ENCODE measurements at places on chromosomes 3 and 15.

DNA sequence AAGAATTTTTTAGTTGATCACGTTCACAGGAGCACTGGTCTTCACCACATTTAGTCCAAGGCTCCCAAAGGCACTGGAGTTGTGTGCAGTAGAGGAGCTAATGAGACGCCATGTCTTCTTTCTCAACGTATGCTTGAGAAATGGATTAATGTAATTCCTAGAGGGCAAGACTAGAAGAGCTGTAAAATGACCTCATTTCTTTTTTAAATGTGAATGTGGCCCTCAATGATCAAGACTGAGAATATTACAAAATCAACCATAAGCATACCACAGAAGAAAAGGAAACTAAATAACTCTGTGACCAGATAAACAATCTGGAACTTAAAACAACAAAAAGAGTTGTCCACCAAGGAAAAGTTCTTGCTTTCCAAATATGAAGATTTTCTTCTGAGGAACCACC, 112.1 kb upstream of the THBS1 start:
- no peak for DNase-seq

DNA sequence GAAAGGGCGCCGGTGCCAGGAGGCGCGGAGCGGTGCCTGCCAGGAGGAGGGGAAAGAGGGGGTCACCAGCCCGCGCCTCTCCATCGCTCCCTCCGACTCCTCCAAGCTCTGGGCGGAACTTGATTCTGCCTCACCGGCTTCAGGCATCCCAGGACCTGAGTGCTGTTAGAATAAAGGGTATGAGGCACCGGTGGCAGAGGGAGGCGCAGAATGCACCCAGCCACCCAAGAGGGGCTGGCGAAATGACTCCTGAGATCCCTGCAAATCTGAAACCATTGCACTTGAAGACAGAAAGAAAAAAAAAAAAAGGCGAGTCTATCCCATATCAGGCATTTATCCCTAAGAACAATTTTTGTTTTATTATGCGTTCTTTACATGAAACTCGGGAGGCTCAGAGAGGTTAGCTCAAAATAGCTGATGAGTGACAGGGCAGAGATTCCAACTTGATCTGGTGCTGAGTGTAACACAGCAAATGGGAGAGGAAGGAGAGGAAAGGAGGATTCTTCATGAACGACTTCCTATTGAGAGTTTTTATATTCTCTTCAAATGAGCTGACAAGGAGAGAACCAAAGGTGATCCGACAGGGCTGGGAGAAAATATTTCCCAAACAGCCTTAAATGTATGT, 157.0 kb upstream of the FRMD4B start:
- no peak for DNase-seq

GRCh38 chr3:191492601-191493000, 31.6 kb downstream of the PYDC2 start:
- DNase-seq: no peak

DNA sequence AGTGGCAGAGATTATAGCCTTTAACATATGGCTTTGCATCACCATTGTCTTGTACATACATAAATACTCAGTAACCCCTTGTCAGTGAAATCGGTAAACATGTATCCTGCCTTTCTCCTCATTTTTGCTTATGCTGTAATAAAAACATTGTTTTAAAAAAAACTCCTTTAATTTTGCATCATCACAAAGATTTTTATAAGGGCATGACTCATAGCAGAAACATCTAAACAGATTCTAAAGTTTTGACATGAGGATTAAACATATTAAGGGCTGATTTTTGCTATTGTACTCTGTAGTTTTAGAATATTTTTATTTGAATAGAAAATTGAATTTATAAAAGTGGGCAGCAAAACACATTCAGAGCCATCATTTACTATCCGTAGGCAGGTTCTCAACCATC, 275.9 kb downstream of the ZIC4 start:
- no peak for DNase-seq

GRCh38 chr3:143731776-143732175, 116.5 kb downstream of the SLC9A9 start:
- DNase-seq: no peak

GRCh38 chr3:25581335-25581734, 83.4 kb downstream of the TOP2B start:
- no peak for DNase-seq

- peak; percentile 58 for DNase-seq
These were observed 654 bp downstream of the PPARG start for GRCh38 chr3:12289524-12289923.

DNA sequence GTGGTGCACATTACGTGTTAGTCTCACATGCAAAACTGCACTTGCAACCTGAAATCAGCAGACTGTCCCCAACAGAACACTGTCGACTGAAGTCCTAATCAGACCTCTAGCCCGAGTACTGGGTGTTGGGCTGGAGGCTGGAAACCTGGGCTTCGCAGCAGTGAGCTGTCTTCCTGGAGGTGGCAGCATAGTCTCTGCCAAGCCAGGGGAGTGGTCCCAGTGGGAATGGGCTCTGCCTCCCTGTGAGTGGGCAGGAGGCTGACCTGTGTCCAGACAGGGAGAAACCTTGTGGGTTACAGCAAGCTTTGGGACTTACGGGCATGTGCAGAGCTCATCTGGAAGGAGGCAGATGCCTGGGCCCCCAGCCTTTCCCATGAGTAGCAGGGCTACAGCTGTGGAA, 38.2 kb upstream of the MYZAP start:
- no peak for DNase-seq

DNA sequence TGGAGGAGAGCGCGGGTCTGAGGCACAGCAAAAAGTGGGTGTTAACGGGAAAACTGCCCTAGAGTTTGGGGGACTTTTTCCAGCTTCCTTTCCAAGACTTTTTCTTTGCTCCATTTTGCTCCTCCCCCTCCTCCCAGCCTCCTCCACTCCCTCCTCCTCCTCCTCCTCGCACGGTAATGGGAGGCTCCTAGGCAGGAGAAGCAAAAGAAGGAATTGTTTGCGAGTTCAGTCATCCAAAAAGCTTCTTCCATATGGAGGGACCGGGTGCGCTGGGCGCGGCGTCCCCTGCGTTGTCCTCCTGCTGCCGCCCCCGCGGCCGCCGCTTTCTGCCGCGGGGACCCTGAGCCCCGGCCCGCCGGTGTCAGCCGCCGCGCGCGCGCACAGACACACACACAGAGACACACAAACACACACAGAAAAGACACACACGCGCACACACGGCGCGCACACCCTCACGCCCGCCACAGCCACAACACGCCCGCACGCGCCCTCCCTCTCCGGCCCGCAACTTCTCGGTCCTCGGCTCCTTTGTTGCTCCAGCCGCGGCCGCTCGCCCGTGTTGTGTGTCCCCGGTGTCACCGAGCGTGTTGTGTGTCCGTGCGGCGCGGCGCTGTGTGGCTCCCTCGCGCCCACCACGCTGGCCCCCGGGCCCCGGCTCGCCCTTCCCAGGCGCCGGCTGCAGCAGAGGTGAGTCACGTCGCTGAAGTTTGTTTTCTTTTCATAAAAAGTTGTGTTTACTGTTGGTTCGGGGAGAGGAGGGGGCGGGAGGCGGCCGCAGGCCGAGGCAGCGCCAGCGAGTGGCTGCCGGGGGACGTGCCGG, at the start of gene BOC:
Gene BOC, plus strand, starts transcription at position 228 of the 820 bp plus-strand sequence. CDS start 38,246 bp downstream, outside the sequence.
- DNase-seq: no peak

GRCh38 chr3:86788371-86788770, 202.6 kb downstream of the VGLL3 start:
- DNase-seq: no peak

GRCh38 chr15:25525741-25526140, 86.9 kb upstream of the UBE3A start:
- DNase-seq: no peak

DNA sequence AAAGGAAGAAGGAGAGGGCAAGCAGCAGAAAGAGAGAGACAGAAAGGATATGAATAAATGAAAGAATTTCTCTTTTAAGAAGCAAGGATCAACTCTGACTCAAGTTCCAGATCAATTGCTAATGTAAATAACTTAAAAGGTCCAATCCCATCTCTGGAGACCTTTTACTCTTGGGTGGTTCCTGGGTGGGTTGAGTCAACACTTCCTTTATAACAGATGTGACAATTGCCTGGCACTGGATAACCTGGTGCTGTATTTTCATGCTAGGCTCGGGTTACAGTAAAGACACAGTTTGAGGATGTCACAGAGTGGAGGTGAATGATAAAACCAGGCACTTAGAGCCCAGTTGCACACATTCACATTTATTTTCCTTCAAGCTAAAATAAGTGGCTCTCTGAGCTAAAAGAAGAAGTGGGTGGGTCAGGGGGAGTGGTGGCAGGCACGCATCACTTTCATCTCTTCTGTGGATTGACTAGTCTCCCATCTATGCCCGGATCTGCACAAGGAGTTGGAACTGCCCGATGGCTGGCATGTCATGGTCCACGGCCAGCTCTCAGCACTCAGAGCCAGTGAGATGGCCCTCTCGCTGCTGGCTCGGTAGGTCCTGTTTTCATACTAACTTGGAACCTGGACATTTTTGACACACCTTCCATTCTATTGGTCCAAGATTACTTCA, 465.8 kb downstream of the FOXP1 start:
- peak; percentile 71 for DNase-seq

- no peak for DNase-seq
These were observed 375.6 kb upstream of the TPRG1 start for GRCh38 chr3:188796122-188796631.

DNA sequence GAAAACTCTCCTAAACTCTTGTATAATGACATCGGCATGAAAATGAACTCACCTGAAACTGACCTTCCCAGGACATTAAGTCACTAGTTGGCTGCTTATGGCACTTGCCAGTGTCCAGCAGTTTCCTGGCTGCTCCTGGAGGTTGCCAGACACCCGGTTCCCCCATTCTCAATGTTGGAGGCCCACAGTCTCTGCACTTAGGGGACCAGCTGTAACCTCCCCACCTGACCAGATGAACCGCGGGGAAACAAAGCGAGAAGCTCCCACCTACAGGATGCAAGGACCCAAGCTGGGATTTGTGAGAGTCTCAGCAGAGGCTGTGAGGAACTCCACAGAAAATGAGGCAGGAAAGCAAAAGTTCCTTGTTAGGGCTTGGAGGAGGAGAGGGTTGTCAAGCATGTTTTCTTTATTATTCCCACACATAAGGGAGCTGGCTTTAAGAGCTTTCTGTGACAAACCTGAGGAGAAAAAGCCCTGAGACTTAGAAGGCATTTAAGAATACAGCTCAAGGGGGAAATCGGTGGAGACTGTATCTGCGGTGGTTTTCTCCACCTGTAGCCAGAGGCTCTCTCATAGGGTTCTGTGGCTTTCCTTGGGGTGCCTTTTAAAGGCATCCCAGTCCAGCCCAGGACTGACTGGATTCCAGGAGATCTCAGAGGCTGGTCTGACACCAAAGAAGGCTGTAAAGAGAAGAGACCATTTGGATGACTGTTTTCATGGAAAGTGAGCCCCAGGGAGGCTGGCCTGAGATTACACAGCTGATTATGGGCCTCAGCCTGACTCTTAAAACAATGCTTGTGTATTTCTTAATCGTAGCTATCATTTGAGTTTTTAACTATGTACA, 4.6 kb downstream of the TPM1 start:
- no peak for DNase-seq

- DNase-seq: no peak
These were observed 36.2 kb downstream of the KAT2B start for GRCh38 chr3:20076296-20076997.

DNA sequence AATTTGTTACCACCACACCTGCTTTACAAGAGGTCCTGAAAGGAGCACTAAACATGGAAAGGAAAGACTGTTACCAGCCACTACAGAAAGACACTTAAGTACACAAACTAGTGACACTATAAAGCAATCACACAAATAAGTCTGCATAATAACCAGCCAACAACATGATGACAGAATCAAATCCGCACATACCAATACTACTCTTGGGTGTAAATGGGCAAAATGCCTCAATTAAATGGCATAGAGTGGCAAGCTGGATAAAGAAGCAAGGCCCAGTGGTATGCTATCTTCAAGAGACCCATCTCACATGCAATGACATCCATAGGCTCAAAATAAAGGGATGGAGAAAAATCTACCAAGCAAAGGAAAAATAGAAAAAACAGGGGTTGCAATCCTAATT, 106.8 kb upstream of the PRR23C start:
- no peak for DNase-seq

GRCh38 chr3:135082706-135083105, 287.6 kb downstream of the EPHB1 start:
- DNase-seq: no peak

DNA sequence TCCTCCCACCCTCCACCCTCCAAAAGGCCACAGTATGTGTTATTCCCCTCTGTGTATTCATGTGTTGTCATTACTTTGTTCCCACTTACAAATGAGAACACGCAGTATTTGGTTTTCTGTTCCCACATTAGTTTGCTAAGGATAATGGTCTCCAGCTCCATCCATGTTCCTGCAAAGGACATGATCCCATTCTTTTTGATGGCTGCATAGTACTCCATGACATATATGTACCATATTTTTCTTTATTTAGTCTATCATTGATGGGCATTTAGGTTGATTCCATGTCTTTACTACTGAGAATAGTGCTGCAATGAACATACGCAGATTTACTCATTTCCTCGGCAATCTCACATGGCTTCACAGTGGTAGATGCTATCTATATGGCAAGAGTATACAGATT, 453.6 kb upstream of the CFAP20DC start:
- no peak for DNase-seq

DNA sequence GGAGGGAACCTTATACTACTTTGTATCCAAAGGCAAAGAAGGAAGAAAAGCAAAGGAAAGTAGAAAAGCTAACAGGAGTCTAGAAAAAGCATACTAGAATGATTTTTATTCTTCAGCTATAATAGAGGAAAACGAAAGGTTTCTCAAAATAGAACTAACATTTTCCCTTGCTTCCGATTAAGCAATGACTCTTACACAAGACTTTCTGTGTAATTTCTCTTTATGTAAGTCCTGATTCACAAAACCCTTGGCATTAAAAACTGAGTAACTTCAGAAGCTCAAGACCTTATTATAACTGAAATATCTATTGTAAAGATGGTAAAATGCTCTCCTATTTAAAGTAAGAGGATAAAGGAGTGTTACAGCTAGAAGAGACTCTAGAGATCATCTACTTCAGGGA, 97.4 kb downstream of the DTWD1 start:
- DNase-seq: no peak

DNA sequence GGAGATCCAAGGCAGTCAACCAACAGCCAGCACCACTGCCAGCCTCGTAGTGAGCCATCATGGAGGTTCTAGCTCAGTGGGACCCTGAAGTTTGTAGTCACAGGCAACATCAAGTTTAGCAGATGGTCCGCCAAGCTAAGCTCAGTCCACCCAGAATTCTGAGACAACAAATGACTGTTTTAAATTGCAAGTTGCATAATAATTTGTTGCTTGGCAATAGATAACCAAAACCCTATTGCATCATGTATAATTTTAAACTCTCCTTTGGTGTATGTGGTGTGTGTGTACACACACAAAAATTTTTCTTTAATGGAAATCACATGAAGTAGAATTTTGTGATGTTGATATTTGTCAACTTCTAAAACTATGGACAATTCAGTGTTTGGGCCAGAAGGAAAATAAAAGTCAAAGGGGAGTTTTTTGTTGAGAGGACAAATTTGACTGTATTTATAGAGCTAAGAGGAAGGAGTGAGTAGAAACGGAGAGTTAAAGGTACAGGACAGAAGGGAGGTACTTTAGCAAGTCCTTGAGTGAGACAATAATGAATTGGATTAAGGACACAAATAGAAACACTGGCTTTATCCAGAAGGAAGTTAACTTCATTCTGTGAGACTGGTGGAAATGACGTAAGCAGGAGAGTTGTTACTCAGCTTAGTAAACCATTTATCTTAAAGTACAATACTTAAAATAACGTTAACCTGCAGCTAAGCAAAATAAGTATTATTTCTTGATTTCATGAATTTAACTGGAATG, 83.6 kb downstream of the NCEH1 start:
- no peak for DNase-seq

- peak; percentile 58 for DNase-seq
These were observed 17.3 kb downstream of the IGF2BP2 start for GRCh38 chr3:185807445-185808068.

- DNase-seq: peak; percentile 37
These were observed 79.0 kb upstream of the CDV3 start for GRCh38 chr3:133494469-133494868.
